ENCODE measurements at places on chromosomes 5 and 9.
A peak's percentile ranks its signal among the peaks of the same experiment; 100 is the strongest.

GRCh38 chr5:179530069-179530998, 20.0 kb upstream of the RUFY1 start:
- peak; percentile 58 for DNase-seq

GRCh38 chr9:118929287-118929686, 439.9 kb downstream of the BRINP1 start:
- no peak for DNase-seq

- no peak for DNase-seq
Measured at GRCh38 chr5:92424785-92425426, 1041.8 kb upstream of the ARRDC3 start.

GRCh38 chr9:126565336-126566128, 48.2 kb upstream of the LMX1B start:
- no peak for DNase-seq

- no peak for DNase-seq
Measured at GRCh38 chr9:7234144-7234543, 476.4 kb downstream of the KDM4C start.

DNA sequence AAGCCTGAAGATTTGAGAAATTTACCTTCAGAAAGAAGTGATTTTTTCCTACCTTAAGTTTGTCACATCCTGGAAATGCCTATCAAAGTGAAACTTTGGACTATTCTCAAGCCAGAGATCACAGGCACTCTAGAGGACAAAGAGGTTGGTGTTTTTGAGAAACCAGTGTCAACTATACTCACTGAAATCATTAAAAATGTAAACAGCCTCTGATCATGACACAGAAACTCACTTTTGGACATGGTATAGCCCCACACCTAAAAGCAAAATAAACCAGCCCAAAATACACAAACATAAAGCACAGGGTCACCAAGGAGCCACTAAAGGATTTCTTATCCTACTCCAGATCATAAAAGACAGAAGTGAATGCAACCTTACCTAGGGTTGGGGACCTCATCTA, 65.7 kb upstream of the ICE1 start:
- no peak for DNase-seq

DNA sequence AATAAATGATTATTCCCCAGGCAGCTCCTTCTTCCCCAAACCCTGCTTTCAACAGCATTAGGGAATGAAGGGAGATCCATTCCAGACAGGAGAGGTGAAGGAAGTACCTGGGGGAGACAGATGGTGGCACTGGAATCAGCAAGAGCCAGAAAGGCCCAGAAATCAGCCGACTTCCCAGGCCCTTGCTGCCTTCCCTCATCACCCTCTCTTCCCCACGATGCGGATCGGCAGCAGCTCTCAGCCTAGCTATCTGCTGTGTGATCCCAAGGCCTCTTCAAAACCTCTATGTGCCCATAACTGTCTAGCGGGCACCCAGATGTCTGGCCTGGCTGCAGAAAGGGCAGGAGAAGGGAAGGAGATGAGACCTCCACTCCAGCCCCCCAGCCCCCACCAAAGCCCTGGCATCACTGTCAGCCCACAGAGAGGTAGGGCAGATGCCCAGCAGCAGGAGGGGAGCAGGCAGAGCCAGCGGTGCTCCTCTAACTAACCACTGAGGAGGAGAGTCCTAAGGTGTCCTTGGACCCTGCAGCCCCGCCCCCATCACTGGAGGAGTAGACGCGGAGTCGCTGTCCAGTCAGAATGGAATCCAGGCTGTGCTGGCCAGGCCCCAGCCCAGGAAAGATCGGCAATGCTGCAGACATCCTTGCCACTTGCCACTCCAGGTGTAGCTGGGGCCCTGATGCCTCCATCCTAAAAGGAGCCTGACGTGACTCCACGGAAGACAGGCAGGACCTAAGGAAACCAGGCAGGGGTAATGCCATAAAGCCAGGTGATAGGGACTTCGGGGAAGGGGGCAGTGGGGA, 12.7 kb downstream of the CNTFR start:
- no peak for DNase-seq

GRCh38 chr5:116441223-116441622, 133.4 kb downstream of the SEMA6A start:
- DNase-seq, result no peak

- DNase-seq, result no peak
Measured at GRCh38 chr9:7103367-7103766, 345.6 kb downstream of the KDM4C start.

GRCh38 chr5:78506261-78507024, 142.1 kb downstream of the LHFPL2 start:
- no peak for DNase-seq

- no peak for DNase-seq
Measured at GRCh38 chr5:147712598-147712997, 69.9 kb downstream of the JAKMIP2 start.

GRCh38 chr9:130526854-130527650, 52.3 kb upstream of the FUBP3 start:
- DNase-seq, result no peak

DNA sequence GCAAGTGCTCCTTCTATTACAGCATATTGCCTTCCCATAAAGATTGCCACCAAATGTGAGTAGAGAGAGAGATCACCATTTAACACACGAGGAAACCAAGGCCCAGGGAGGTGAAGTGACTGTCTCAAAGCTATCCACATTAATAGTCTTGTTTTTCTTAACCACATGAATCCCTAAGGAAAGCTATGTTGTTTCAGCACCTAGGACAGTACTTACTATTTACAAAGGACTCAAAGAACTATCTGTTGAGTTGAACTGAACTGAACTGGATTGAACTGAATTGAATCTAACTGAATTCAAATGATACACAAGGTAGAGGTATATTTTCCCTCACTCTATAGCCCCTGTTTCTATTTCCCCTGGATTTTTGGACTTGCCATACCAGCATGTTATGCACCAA, 430.4 kb downstream of the CAAP1 start:
- no peak for DNase-seq

DNA sequence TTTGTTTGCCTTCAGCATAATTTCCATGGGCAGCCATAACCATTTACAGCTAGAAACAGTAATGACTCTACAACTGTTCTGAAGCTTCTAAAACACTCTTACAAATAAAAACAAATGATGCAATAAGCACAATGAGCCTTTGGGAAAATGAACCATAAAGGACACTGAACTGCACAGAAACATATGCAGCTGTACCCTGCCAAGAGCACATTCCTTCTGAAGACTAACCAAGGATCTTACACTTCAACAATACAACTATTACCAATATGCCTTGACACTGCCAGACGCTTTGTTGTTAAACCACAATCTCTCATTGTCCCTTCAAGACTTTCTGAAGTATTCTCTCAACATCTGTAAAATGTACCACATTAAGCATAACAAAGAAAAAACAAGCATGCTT, 104.2 kb upstream of the HMHB1 start:
- no peak for DNase-seq

- DNase-seq, result peak; percentile 57
Measured at GRCh38 chr5:172713113-172713808, 57.7 kb downstream of the DUSP1 start.

Data from CD4-positive, alpha-beta T cell treated with Interleukin-15 for 1 hour (primary cell).